ENCODE measurements at places on chromosomes 11 and 22. TPM values are rescaled to one million over a fixed set of nuclear protein-coding genes. Genes with fewer than 3 reads are reported as not detected.

NUDT22 gene
- polyA plus RNA-seq = 31.1 TPM

OR2AG1 gene
- polyA plus RNA-seq = 0.16 TPM

APOL4 gene
- polyA plus RNA-seq = not detected

RIMBP3B gene
- 0.09 TPM for polyA plus RNA-seq

PPM1F gene
- polyA plus RNA-seq = 4.4 TPM

OR52I1 gene
- not detected for polyA plus RNA-seq

GPHA2 gene
- 1.8 TPM for polyA plus RNA-seq

FTH1 gene
- polyA plus RNA-seq = 2,531 TPM

CTSF gene
- 20.4 TPM for polyA plus RNA-seq

FAM181B gene
- polyA plus RNA-seq = 0.36 TPM

ROBO4 gene
- polyA plus RNA-seq = 0.28 TPM

IFITM1 gene
- polyA plus RNA-seq = 1,180 TPM

OR5B12 gene
- not detected for polyA plus RNA-seq

ASPHD2 gene
- 8.3 TPM for polyA plus RNA-seq

DRICH1 gene
- not detected for polyA plus RNA-seq

MUC5AC gene
- polyA plus RNA-seq = not detected

CCDC116 gene
- not detected for polyA plus RNA-seq

POU2F3 gene
- 0.79 TPM for polyA plus RNA-seq

CD3E gene
- not detected for polyA plus RNA-seq

POTEH gene
- polyA plus RNA-seq = not detected

OR2AG2 gene
- 0.26 TPM for polyA plus RNA-seq

UBASH3B gene
- polyA plus RNA-seq = 2.6 TPM

COMT gene
- polyA plus RNA-seq = 32.6 TPM

CRYBA4 gene
- 1.2 TPM for polyA plus RNA-seq

OR8A1 gene
- not detected for polyA plus RNA-seq

UPK3A gene
- 0.47 TPM for polyA plus RNA-seq

TTLL12 gene
- polyA plus RNA-seq = 46.7 TPM

MAP6 gene
- 0.31 TPM for polyA plus RNA-seq

GDPD4 gene
- polyA plus RNA-seq = not detected

LSP1 gene
- 0.96 TPM for polyA plus RNA-seq

TCN1 gene
- not detected for polyA plus RNA-seq

KREMEN1 gene
- 2.6 TPM for polyA plus RNA-seq

COX8A gene
- polyA plus RNA-seq = 483 TPM

NLRP6 gene
- polyA plus RNA-seq = 0.15 TPM

RFPL2 gene
- 0.40 TPM for polyA plus RNA-seq

APOA5 gene
- polyA plus RNA-seq = not detected

NXPE1 gene
- polyA plus RNA-seq = not detected

POU2AF2 gene
- polyA plus RNA-seq = not detected

NXPE4 gene
- polyA plus RNA-seq = not detected

PLEKHA7 gene
- 9.7 TPM for polyA plus RNA-seq

DNAJB7 gene
- polyA plus RNA-seq = 0.40 TPM

MS4A2 gene
- polyA plus RNA-seq = not detected

BTBD18 gene
- polyA plus RNA-seq = 0.31 TPM
